ENCODE measurements at places on chromosomes 3 and 15.

- DNase-seq, result no peak
Observed at GRCh38 chr3:173938616-173939015, 541.1 kb downstream of the NLGN1 start.

- DNase-seq, result no peak
Observed at GRCh38 chr3:123096731-123097130, 29.9 kb downstream of the PDIA5 start.

DNA sequence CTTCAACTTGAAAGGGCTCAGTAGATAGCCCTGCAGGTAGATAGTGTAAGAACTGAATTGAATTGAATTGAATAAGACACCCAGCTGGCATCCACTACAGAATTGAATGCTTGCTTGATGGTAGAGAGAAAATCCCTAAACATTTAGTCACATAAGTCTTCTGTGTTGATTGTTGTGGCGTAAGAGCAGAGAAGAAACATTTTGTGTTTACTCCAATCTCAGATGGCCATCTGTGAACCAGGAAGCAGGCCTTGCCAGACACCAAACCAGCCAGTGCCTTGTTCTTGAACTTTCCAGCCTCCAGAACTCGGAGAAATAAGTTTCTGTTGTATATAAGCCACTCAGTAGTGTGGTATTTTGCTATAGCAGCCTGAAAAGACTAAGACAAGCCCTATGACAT, 43.6 kb downstream of the SST start:
- no peak for DNase-seq

- DNase-seq, result no peak
Observed at GRCh38 chr15:90241343-90242192, 7.6 kb downstream of the GDPGP1 start.

DNA sequence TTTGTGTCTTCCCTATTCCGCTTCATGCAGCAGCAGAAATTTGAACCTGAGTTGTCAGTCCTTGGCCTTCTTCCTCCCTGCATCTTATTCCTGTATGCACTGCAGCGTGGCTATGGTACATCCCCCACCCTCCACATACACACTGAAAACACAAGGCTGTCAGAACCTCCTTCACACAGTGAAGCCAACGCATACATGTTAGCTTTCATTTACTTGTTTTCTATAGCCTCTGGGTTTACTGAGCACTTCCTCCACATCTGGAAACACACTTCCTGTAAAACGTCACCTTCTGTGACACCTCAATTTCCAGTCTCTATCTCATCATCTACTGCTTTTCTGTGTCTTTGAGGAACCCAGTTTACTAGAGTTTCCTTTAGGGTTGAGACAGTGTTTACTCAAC, 47.0 kb downstream of the SUSD5 start:
- DNase-seq, result no peak

DNA sequence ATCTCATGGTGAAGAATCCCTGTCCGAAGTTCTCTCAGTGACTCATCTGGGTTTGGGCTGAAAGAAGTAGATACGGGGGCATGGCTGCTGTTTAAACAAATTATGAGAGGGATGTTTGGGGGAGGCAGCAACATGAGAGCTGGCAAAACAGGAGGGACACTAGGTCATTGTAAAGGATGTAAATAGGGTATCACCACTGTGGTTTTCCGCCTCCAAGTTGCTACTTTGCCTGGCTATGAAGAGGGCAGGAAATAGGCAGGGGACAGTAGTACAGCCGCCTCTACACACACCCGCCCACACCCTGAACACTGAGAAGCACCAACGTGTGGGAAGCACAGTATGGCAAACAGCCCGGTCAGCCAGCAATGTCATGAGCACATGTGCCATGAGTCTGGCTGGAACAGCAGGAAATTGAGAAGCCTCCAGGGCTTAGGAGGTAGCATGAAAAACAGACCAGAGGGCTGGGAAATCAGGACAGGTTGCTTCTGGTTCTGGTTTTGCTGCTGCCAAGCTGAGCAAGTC, 17.1 kb downstream of the HEXA start:
- DNase-seq, result no peak

DNA sequence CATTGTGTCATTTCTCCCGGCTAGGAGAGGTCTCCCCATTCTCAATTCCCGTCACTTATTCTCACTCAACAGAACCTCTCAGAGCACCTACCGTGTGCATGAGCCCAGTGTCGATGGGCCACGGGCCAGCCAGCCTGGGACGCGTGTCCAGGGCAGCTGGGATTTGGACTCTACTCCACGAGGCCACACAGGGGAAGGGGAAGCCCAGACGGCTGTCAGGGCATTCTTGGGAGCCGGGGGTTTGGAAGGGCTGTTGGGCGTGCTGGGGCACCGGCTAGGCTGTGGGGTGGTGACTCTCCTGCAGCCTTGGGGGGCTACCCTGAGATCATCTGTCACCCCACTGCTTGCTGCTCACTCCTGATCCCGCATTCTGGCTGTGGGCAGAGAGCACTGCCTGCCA, 41.7 kb upstream of the PCSK6 start:
- DNase-seq, result no peak

GRCh38 chr3:81063896-81064295, 697.5 kb downstream of the GBE1 start:
- no peak for DNase-seq

GRCh38 chr3:116059421-116060096, 385.7 kb downstream of the LSAMP start:
- DNase-seq, result no peak

DNA sequence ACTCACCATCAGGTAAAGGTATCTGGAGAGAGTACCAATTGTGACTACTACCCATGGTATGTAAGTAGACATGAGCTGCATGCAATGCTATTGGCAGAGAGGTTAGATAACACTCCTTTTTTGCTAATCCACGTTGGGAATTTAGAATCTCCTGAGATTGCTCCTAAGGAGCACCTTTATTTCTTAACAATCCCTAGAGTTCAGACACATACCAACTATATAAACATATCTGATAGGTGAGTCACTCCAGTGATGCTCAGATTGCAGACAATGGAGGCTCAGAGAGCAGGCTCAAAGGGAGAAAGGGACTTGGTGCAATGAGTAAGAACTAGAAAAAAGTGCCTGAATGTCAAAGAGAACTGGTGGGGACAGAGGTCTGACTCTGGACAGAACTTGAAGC, 47.0 kb upstream of the LRRFIP2 start:
- no peak for DNase-seq

GRCh38 chr15:91075739-91076138, 24.3 kb upstream of the SV2B start:
- DNase-seq, result no peak

GRCh38 chr3:186789554-186790260, 6.3 kb downstream of the EIF4A2 start:
- no peak for DNase-seq

DNA sequence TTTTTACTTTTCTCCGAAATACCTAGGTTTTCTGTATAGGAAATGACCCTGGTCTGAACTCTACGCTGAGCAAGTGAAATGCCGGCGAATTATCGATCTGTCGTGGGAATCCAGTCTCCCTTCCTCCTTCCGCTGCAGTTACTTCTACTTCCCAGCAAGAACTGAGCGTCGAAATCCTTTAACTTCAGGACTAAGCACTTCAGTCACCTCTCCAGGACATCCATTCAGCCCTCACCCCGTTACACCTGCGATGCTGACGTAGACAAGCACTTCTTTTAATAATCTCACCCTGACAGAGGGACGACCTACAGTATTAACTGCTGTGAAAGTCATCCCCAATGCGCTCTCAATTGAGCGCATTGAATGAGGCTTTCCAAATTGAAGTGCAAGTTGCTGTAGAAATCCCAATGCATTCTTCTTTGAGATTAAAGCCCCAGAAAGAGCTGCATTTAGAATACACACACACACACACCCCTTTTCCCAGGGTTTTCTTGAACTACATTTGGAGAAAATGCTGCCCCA, 1.3 kb downstream of the TOP2B start:
- DNase-seq, result no peak

DNA sequence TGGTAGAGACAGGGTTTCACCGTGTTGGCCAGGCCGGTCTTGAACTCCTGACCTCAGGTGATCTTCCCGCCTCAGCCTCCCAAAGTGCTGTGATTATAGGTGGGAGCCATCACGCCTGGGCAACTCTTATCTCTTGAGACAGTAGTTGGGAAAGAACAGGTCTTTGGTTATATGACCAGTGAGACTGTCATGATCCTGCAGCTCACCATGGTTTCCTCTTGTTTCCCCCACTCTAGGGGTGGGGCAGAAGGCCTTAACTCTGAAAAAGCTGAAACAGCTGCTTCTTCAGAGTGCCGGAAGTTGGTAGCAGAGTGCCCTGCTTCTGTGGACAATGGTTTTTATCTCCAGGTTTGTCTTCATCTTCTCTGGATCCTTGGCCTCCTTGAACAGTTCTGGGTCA, 4.7 kb upstream of the TYRO3 start:
- no peak for DNase-seq

- DNase-seq, result no peak
Observed at GRCh38 chr3:32755761-32756160, 62.0 kb upstream of the TRIM71 start.

DNA sequence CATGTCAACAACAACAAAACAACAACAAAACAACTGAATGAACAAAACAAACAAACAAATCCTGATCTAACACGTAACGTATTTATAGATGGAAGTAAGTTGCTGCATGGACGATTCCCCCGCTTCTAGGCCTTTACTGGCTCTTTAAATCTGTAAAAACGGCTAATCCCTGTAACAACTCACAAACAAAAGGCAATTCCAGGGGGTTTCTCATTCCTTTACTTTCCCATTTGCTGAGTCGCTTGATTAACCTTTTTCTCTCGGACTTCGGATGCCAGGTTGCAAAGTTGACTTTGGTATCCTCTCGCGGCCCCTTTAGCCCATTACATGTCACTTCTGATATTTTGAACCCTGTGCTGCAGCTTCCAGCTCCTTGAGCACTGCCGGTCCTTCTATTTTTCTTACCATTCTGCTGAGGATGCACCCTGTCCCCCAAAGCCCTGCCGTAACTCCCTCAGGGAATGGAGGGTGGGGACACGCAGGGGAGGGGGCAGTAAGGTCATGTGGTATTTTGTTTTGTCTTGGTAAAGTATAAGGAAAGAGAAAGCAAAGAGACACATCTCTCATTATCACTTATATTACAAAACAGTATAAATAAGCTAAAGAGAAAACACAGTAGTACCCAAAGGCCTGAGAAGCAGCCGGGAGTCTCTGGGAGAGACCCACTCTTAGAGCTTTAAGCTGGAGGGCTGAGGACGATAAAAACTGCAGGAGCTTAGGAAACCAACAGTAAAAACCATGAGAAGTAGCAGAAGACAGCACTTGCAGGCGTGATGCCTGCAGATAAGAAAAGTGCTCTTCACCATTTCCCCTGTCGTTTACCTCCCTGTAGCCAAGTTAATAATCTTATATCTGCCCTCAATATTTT, 457.8 kb upstream of the ZNF717 start:
- no peak for DNase-seq

- no peak for DNase-seq
Observed at GRCh38 chr3:99767291-99767690, 50.4 kb upstream of the CMSS1 start.

DNA sequence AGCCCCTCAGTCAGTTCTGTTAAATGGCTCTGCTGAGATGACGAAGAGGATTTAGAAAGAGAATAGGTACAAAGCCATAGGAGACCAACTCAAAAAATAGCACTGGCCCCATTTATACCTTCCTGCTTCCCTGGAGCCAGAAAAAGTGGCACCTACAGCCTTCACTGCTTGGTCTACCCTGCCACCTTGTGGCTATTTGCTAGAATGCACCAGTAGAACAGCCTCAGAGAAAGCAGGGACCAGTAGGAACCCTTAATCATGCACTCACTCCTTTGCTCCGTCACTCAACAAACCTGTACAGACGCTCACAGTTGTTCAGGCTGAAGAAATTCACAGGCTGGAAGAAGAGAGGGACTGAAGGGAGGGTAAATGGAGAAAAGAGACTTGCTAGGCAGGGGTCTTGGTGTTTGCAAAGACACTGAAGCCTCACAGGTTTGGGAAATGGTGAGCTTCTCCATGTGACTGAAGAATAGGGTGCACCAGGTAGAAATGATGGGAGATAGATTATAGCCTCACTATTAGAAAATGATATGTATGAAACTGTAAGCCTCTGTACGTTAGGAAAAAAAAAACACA, 12.1 kb upstream of the RTP2 start:
- DNase-seq, result peak; percentile 31

DNA sequence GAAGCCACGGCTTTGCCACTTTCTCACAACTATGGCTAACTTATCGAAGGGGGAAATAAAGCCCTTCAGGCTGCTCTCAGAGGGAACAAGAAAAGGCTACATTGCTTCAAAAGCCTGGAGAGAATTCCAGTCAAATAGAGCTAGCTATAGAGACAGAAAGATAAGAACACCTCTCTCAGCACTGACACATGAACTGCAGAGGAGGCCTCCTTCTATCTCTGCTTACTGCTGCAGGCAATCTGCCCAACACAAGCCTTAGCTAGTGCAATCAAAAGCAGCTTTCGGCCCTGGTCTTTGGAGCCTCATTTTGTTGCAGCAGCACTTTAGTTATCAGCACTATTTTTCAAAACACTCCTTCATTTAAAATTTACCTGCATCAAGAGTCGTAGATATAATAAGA, 118.4 kb upstream of the ROBO1 start:
- no peak for DNase-seq

GRCh38 chr3:54827776-54828175, 100.1 kb downstream of the LRTM1 start:
- no peak for DNase-seq

GRCh38 chr15:25939122-25939521, 76.0 kb upstream of the ATP10A start:
- DNase-seq, result no peak

DNA sequence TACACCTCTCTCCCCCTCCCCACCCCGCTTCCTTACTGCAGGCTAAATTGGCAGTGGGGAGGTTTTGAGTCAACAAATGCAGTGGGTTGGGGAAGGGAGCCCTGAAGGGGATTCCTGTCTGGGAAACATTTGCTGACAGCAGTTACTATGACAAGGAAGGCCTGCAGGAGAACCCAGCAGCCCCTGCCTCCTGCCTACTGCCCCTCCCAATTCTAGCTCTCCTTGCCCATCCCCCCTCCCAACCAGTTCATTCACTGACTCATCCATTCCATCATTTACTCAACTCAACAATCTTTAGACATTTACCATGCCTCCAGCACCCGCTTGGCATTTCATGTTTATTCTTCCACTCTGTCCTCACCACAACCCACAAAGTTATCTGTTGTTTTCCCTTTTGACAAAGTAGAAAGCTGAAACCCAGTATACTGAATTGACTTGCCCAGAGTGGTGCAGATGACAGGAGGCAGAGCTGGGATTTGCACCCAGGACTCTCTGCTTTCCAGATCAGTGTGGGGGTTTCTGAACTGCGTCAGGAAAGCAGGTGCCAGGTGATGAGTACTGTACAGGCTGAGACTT, 75.0 kb downstream of the MAGEF1 start:
- no peak for DNase-seq

- no peak for DNase-seq
Observed at GRCh38 chr3:18732474-18732873, 307.3 kb upstream of the SATB1 start.

All from stimulated activated CD8-positive, alpha-beta memory T cell treated with anti-CD3 and anti-CD28 coated beads, Interleukin-12 subunit alpha, Interleukin-12 subunit beta, amount 100 ng/mL, for 4 hours (primary cell).